Heart left ventricle (tissue), 16 donors: ENCODE measurements at places on chromosomes 11 and 22. TPM values are rescaled to one million over a fixed set of nuclear protein-coding genes. Genes with fewer than 3 reads are reported as not detected.
A peak's percentile ranks its signal among the peaks of the same experiment; 100 is the strongest.

DNA sequence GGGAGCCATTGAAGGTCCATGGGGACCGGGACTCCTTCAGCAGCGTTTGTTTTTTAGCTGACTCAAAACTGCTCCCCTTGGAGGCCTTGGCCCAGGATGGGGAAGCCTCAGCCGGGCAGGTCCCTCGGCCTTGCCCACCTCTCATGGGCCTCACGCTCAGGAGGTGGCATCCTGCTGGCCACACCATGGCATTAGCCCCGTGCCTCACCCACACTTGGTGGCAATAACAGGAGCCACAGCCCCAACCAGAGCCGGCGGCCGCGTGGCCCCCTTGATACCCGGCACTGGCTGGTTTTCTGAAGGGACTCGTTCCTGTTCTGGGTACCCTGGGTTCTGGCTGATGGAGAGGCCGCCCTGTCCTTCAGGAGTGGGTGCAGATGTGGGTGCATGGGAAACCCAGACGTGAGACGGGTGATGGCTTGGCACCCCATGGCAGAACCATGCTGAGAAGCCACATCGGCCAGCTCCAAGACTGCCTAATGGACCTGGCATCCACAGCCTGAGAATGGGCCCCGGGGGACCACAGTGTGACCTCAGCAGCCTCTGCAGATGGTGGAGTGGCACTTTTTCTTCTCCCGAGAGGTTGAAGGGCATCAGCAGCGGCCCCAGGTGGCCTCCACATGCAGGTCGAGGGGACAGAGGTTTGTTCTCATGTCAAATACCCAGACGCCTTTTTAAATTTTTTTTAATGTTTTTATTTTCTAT is 49.8 kb upstream of the PPARA start:
- no peak for DNase-seq

DNA sequence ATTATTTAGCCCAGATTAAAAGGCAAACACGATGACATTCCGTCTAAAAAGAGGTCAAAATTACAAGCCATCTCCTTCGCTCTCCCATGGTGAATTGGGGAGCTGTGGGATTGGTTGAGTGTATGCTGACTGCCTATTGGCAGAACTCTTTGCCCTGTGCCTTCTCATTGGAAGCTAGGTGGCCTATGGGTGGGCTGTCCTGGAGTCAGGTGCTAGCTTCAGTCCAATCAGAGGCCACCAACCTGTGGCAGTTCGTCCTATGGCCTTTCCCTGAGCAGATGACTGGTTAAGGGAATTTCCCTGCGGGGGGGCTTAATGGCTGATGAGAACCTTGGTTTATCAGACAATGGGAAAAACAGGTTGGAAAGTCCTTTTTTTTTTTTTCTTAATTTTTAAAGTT is 3.2 kb upstream of the MTMR3 start:
- no peak for DNase-seq

DNA sequence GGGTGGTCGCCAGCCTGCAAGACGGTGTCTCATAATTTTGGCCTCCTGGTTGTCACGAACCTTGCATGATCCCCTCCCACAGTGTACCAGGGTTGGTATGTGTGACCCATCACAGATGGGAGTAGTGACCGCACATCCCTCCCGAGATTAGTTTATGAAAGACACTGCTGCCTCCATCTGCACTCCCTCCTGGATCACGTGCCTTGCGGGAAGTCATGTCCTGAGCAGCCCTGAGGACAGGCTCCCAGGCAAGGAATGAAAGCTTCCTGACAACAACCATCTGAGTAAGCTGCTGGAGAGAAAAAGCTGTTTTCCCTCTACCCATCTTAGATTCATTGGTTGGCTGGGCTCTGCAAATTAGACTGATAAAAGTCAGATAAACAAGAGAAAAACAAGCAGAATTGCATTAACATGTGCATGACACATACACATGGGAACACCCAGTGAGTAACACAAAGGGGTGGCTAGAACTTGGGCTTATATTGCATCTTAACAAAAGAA is 14.4 kb upstream of the PAMR1 start:
- peak; percentile 76 for DNase-seq

GRCh38 chr11:120985718-120986569 is 38.0 kb upstream of the TBCEL start:
- peak; percentile 43 for DNase-seq

The TBX1 gene
- 0.35 TPM for total RNA-seq

- DNase-seq, result no peak
These were observed 4.4 kb downstream of the AHNAK start for GRCh38 chr11:62542111-62542745.

DNA sequence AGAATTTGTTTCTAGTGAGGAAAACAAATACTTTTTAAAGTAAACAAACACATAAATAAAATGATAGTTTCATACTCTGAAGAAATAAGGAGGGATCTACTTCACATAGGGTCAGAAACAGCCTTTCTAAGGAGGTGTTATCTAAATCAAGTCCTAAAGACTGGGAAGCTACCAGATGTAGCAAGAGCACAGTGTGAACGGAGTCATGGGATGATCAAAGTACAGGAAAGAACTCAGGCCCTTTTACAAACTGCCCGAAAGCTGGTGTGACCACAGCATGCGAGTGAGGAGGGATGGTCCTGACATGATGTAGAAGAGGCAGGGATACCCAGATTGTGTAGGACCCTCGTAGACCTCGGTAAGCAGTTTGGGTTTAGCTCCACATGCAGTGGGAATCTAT is 102.8 kb downstream of the ARHGAP32 start:
- no peak for DNase-seq

GRCh38 chr11:112315057-112315720 is 54.5 kb upstream of the PLET1 start:
- DNase-seq, result no peak

GRCh38 chr11:17753153-17753552 is 18.6 kb downstream of the KCNC1 start:
- DNase-seq, result peak; percentile 39

DNA sequence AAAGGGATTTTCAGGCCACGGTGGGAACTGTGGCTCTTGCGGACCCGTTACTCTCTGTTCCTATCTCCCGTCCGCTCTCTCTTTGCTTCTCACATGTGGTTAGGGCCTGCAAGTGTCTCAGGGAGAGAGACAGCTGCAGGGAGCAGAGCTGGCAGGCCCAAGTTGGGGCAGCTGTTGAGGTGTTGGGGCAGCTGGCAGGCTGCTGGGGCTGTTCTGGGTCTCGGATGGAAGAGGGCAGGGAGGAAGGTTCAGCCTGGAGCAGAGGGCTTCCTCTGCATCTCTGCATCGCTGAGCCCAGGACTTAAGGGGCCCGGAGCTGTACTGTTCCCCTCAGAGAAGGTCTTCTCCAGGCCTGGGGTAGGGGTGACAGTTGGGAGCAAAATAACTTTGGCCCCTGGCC is 2.6 kb upstream of the CNIH2 start:
- no peak for DNase-seq

GRCh38 chr11:86610559-86611341 is 61.7 kb downstream of the ME3 start:
- DNase-seq, result peak; percentile 25

DNA sequence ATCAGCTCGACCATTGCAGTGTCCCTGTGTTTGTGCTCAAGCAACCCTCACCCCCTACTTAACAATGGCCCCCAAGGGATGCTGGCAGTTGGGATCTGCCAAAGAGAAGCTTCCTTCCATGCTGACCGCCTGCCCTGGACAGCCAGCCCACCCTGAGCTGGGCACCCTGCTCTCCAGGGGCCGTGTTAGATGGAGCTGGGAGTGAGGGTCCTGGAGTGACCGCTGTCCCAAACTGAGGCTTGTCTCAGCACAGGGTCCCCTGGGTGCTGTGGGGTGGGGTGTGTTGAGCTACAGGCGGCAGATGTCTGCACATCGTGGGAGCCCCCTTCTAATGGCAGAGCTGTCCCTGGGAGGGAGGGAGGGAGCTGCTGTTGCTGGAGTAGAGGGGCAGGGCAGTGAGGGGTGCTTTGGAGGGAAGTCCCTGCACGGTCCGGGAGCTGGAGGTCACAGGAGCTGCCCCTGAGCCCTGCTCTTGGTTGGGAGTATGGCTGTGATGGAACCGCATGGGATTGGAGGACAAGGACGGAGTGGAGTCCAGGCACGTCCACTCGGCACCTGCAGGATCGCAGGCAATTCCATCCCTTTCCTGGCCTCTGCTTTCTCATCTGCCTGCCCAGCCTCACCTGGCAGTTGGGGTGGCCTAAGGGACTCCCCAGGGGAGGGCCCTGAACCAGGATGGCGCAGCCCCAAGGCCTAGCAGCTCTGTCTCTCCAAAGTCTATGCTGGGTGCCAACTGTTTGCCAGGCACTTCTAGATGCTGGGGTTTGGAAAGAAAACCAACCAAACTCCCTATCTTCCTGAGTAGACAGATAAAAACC is 126.3 kb downstream of the ARHGAP8 start:
- no peak for DNase-seq

The CRACR2B gene
- 17.7 TPM for total RNA-seq

- DNase-seq, result no peak
These were observed 17.6 kb upstream of the CD44 start for GRCh38 chr11:35121326-35121865.

- DNase-seq, result no peak
These were observed 81.5 kb upstream of the TP53AIP1 start for GRCh38 chr11:129023968-129024676.

DNA sequence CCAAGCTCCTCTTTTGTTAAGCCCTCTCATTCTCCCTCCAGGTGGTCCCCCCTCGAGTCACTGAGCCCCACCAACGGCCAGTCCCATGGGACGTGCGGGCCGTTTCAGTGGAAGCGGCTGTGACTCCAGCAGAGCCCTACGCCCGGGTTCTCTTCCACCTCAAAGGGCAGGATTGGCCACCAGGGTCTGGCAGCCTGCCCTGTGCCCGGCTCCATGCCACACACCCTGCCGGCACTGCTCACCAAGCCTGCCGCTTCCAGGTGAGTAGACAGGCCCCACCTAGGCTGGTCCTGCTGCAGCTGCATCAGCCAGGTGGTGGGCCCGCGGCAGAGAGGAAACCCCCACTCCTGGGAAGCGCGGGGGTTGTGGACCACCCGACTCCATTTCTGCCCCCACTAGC is 3.3 kb downstream of the TMEM132A start:
- no peak for DNase-seq

The FAM227A gene
- 0.36 TPM for total RNA-seq

The TAGLN gene
- total RNA-seq, result 262 TPM

DNA sequence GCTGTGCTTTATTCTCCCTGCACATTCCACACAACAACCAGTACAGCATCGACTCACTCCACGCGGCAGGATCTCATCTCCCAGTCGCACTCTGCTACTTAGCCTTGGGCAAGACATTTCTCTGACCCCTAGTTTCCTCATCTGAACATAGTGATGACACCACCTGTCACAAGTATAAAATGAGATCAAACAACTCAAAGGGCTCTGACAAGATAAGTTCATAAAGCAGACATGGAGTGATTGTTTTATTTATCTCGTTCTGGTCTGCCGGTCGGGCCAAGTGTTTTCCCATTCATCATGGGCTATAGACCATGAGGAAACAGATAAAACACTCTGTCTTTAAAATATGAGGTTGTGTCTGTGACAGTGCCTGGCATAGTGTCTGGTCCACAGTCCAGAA is 35.0 kb downstream of the DSCAML1 start:
- no peak for DNase-seq

The INS gene
- total RNA-seq, result not detected

- DNase-seq, result no peak
These were observed 14.3 kb upstream of the EFCAB6 start for GRCh38 chr22:43826142-43827002.

The CCDC116 gene
- total RNA-seq, result not detected

- no peak for DNase-seq
These were observed 27.0 kb downstream of the ARL14EP start for GRCh38 chr11:30349885-30350284.

GRCh38 chr11:34915136-34916014 is 804 bp downstream of the APIP start:
- no peak for DNase-seq

GRCh38 chr11:73201249-73201648 is 16.8 kb upstream of the P2RY2 start:
- DNase-seq, result no peak

The OR5T2 gene
- total RNA-seq, result not detected

- DNase-seq, result no peak
These were observed 40.2 kb downstream of the LRP5 start for GRCh38 chr11:68352591-68352990.

The OR51T1 gene
- total RNA-seq, result not detected

GRCh38 chr11:65448074-65448417 is 25.4 kb downstream of the NEAT1 start:
- no peak for DNase-seq

GRCh38 chr11:74135127-74135840 is 35.5 kb downstream of the C2CD3 start:
- no peak for DNase-seq
